ENCODE measurements at places on chromosomes 12 and 14.

GRCh38 chr12:131432532-131433260, 278.2 kb upstream of the SFSWAP start:
- DNase-seq = no peak

- no peak for DNase-seq
Measured at GRCh38 chr12:124861492-124861891, 2.2 kb downstream of the SCARB1 start.

- no peak for DNase-seq
Measured at GRCh38 chr14:102508410-102508773, 1.2 kb downstream of the ANKRD9 start.

GRCh38 chr12:91718326-91718725, 427.3 kb downstream of the BTG1 start:
- DNase-seq = no peak

- DNase-seq = no peak
Measured at GRCh38 chr14:76330411-76331327, 45.3 kb upstream of the ESRRB start.

GRCh38 chr14:99436247-99437180, 44.1 kb downstream of the SETD3 start:
- DNase-seq = no peak

DNA sequence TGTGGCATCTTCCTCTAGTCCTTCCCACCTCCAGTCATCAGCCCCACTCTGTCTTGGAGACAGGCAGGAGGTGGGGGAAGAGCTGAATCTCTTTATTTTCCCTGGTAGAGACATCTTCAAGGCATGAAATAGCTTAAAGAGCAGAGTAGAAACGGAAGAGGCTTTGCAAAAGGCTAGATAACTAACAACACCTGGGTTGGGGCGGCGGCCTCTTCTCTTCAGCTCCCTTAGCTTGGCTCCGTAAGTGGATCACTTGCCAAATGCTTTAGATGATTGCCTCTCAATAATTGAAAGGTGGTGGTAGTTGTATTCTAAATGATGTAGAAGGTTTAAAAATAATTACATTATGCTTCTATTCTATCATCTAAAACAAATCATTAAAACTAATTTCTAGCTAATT, 36.1 kb downstream of the SSPN start:
- DNase-seq = no peak

GRCh38 chr14:53047307-53048069, 96.6 kb upstream of the FERMT2 start:
- no peak for DNase-seq

DNA sequence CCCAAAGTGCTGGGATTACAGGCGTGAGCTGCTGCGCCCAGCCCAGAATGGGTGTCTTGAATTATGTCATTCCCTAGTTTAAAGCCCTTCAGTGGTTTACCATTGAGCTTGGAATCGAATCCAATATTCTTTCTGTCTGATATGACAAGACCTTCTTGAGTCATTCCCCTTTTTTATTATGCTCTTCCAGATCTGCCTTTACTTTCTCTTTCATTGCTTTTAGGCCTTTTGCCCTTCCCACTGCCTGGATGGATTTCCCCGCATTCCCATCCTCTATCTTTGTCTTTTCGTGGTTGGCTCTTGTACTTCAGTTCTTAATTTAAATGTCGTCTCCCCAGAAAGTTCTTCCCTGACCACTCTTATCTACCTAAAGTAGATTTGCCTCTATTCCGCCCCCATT, 1.6 kb downstream of the TRAFD1 start:
- DNase-seq = no peak

GRCh38 chr12:2631653-2632350, 163.0 kb upstream of the FKBP4 start:
- DNase-seq = no peak

DNA sequence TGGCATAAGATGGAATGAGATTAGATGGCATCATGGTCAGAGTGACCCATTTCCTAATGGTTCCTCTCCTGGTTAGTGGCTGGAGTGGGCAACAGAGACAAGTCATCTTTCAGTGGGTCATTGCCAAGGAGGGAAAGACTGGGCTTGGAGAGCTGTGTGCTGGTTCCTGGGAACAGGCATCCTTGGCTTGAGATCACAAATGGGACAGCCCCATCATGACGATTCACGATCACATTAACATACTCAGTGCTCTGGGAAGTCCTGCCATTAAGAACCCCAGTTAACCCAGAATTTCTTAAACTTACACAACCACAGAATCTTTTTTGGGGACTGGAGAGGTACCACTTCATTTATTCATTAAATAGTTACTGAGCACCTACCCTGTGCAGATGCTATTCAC, 27.3 kb downstream of the CHST11 start:
- no peak for DNase-seq

DNA sequence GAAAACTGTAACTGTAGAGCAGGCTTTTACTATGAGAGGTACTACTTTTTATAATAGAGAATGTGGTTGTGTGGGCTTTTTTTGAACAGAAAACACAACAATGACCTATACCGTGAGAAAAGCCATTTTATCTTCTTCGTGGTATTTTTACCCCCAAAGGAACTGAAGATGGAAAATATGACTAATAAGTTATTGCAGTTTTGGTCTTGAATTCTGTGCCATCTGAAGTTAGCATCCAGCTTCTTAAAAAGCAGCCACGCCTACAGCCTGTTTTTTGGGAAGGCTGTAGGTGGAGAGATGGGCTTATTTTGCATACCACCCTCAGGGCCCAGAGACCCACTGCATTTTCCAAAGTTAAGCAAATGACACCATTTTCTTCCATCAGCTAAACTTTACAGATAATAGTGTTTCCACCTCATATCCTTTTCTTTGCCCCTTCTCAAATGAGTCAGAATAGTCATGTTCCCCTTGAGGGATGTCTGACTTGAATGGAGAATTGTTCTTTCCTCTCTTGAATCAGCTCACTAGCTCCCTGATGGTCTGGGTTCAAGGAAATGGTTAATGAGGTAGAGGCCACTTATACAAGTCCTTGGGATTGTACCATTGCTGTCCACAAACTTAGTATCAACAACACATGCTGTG, 53.0 kb downstream of the TBC1D30 start:
- DNase-seq = no peak

DNA sequence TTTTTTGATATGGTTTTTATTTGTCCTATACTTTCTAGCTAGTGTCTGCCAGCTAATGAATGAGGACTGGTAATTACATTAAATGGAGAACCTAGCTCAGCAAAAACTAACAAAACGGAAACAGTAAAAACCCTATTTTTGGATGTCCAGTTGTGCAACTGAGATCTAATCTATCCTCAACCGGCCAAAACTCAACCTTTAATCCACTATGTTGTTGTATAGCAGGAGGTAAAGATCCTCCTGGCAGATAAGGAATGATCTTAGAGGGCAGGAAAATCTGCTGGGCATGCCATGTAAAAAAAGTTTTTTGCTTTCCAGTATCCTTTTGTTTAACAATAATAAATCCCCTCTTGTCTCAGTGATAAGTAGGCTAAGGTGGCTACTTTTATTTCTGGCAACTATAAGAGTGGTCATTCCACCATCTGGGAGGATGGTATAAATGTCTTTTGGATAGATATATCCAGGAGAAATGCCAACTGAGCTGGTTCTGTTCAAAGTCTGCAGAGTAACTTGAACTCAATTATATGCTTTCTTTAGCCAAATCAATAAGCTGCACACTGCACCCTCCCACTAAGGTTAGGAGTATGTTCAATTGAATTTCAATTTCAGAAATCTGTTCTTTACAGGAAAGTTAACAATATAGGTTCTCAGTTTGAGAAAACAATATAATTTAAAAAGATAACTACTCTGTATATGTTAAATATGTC, 40.1 kb downstream of the WASHC3 start:
- DNase-seq = no peak

GRCh38 chr12:116393255-116393654, 115.8 kb upstream of the MED13L start:
- DNase-seq = no peak

DNA sequence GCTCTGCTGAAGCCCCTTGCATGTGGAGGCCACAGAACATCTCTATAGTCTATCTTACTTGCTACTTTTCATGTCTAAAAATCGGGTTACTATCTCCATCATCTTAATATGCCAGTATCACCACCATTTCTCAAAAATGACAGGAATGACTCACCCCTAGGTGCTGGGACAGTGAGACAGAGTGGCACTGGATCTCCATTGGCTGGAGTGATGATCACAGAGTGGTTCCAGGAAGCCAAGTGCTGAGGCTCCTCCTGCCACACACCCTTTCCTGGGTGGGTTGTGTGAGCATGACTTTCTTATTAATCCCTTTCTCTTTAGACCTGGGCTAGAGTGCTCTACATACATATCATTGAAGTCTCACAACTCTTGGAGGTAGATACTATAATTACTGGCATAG, 3.3 kb upstream of the ASCL1 start:
- no peak for DNase-seq

GRCh38 chr12:31783996-31784645, 55.3 kb upstream of the AMN1 start:
- DNase-seq = no peak

- no peak for DNase-seq
Measured at GRCh38 chr14:57526942-57527341, 33.3 kb upstream of the CCDC198 start.

DNA sequence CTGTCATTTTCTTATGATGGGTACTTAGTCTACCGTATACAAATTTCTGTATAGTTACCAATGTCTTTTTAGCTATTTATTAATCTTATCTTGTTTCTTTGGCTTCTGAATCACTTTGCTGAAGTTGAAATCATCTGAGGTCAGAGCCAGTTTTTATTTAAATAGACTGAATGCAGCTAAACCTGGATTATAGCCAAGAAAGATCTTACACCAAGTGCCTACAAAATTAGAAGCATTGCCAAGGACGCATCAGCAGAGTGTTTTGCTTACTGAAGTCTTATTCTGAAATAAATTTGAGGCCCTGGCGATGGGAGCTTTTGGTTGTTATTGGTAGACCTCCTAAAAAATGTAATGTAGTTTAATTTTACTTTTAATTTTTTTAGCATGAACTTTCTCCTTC, 128.2 kb downstream of the RGS6 start:
- no peak for DNase-seq

- no peak for DNase-seq
Measured at GRCh38 chr12:70671698-70672097, 34.5 kb upstream of the PTPRB start.

DNA sequence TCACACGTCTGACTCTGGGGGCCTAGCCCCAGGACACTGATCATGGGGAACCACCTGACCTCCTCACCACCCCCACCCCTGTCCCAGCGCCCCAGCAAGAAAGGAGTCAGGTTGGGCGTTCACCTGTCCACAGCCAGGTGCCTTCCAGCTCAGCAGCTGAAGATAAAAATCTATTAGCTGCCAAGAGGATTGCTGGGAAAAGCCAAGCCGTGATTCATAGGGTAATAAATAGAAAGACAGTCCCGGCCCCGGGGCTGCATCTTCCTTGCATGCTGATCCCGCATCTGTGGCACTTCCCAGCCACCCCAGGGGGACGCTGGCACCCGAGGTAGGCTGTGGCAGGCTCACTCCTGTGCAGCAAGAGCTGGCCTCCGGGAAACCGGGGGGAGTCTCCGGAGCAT, 70.2 kb upstream of the NCOR2 start:
- DNase-seq = no peak
